ENCODE measurements at places on chromosomes 7 and 10.
A peak's percentile ranks its signal among the peaks of the same experiment; 100 is the strongest.

- DNase-seq, result no peak
Observed at GRCh38 chr7:351256-351655, 61.3 kb downstream of the FOXL3 start.

DNA sequence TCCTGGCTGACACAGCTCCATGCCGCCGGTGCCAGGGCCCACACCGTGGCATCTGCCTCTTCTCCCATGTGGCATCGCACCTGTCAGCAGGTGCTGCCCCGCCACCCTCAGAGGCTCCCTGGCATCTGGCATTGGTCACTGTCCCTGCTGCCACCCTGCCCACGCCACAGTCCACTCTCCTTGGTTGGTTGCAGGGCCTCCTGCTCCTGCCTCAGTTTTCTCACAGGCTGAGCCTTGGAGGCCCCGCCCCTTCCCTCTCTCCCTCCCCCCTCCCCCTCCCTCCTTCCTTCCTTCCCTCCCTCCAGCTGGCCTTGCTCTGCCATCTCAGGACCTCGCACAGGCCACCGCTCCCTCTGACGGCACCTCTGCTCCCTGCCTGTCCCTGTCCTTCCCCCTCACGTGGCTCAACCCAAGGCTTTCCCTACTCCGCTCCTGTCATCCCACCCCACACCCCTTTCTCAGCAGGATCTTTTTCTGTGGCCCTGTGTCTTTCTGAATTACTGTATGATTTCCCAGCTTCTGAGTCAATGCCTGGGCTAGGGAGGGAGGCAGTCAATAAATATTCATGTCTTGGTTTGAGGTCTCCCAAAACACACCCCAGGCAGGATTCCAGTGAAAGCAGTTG lies 87.4 kb downstream of the INPP5A start:
- no peak for DNase-seq

- no peak for DNase-seq
Observed at GRCh38 chr10:127815147-127815546, 77.6 kb downstream of the CLRN3 start.

- peak; percentile 73 for DNase-seq
Observed at GRCh38 chr7:18361756-18362155, 133.8 kb upstream of the HDAC9 start.

GRCh38 chr7:103396471-103396870 lies 49.0 kb downstream of the PSMC2 start:
- no peak for DNase-seq

DNA sequence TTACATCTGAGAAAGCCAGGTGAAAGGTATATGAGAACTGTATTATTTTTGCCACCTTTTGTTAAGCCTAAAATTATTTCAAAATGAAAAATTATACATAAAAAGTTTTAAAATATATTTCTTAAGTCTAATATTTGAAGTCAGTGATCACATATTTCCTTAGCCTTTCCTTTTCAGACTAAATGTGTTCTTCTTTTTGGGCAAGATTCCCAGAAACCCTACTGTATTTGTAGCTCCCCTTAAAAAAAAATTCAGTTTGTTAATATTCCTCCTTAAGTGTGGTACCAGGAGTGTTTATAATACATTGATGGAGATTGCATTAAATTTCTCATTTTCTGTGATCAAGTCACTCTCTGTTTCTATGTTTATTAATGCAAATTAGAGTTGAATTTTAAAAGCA lies 22.8 kb downstream of the DNAJC1 start:
- DNase-seq, result no peak

DNA sequence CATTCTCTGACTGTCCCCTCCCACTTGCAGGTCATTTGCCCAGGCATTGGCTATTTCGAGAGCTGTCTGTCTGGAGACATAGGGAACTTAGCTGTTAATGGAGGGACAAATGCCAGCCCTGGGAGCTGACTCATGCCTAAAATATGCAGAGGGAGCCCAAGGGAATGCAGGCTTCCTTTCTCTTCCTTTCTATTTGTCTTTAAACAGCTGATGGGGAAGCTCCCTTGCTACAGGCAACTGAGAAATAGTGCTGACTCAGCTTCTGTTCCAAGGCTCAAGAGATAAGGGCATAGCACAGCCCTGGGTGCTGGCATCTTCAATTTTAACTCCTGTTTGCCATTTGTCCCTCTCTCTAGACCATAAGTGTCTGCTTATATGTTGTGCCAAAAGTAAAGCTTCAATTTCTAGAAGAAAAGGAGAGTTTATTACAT lies 82.7 kb upstream of the C1GALT1 start:
- no peak for DNase-seq

DNA sequence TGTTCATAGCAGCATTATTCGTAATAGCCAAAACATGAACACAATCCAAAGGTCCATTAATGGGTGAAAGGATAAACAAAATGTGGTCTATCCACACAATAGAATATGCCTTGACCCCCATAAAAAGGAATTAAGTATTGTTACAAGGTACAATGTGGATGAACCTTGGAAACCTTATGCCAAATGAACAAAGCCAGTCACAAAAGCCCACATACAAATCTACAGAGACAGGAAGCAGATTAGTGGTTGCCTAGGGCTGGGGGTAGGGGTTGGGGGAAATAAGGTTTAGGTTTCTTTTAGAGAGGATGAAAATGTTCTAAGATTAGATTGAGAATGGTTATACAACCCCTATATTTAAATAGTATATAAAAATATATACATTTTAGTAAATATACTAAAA lies 34.8 kb downstream of the PIP4K2A start:
- DNase-seq, result no peak

DNA sequence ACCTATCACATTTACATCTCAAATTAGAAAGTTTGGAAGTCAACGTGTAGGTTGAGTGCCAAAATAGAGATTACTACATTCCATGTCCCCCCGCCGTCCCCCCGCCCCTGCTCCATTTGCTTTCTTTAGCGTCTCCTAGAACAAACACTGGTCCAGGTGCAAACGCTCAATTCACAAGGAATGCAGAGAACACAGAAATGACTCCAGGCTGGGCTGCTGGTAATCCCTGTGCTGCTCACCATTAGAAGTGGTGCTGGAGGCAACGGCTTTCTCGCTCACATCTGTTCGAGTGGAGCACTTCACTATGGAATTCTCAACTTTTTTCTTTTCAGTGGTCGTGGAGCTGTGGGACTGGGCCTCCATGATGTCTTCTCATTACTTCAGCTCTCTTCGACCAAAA lies 14.1 kb downstream of the GLI3 start:
- no peak for DNase-seq

DNA sequence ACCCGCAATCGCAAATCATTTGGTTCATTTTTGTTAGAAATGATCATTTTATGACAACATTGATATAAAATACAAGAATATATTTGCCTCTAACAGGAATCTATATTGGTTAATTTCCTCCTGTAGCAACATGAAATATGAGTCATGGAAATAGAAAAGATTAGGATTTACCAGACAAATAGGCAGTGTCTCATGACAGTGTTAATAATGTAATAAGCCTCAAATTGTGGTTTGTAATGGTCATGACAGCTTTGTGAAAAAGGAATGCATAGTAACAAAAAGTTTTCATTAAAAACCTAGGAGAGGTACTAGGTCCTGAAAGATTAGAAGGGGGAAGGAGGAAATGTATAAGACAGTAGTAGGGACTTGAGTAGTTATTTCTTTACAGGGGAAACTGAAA lies 7.9 kb upstream of the SLK start:
- DNase-seq, result no peak

DNA sequence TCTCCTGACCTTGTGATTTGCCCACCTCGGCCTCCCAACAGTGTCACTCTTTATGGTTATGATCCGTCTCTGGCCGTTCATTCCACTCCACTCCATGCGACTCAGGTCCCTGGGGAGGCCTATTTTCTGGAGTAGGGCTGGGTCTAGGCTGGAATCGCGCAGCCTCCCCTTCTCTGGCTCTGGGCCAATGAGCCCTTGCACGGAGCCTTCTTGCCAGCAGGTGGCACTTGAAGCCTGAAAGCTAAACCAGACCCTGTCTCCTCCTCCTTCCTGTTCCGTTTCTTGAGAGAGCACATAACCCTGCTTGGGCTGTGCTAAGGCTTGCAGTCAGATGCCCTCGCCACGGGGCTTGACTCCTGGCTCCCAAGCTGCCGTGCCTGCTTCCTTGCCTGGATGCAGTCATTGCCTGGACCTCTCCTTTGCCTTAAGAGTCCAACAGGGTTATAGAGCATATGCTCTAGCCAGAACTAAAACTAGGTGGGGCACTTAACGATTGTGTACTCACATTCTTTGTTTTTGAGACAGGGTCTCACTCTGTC lies 9.6 kb upstream of the DNAJB12 start:
- peak; percentile 75 for DNase-seq

Measured in DMS79 treated with DMSO at 0.1 percent for 48 hours (cell line).